ENCODE measurements at places on chromosomes 16 and 17.

DNA sequence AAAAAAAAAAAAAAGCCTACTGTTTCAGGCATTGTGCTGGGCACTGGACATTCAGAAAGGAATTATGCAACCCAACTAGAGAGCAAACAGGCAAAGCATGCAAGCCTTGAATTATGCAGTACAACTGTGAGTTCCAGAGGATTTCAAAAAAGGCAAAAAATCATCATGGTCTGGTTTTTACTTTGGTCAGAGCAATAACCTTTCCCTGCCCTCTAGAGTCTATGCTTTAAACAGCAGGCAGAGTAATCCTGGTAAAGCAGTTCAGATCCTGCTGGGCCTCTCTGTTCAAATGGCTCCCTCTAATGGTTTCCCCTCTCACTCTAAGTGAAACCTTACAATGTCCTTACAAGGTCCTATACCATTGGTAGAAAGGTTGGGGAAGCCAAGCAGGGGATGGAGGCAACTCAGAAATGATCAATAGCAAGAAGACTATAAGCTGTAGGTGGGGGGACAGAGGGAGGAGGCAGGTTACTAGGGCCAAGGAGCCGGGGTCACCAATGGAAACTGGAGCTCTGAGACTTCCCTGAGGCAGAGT lies 4.6 kb upstream of the TAF15 start:
- DNase-seq: peak; percentile 94

GRCh38 chr16:64910356-64910755 lies 211.5 kb downstream of the CDH11 start:
- peak; percentile 90 for DNase-seq

DNA sequence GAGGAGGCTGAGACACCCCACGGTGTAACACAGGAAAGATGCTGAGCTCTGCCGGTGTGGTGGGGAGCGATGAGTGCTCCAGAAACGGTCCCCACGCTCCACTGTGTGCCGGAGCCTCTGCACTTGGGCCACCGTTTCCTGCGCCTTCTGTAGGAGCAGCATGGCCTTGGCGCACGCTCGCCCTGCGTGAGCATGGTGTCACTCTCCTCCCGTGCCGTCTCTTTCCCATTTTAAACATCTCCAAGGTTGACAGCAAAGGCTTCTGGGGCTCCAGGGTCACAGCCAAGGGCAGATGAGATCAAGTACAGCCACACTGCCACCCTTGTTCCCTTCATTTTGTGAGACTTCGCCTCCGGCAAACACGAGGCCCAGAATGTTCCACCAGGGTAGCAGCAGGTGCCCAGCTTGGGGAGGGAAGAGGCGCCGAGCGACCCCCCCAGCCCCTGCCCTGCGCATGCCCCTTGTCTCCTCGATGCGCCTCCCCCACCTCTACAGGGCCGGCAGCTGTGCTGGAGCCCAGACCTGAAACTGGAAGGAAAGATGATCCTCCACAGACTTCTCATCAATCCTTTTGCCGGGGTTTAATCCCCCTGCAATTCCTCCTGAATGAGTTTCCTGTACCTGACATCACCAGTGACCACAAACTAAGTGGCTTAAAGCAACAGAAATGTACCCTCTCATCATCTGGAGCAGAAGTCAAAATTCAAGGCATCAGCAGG lies 19.9 kb upstream of the OSGIN1 start:
- no peak for DNase-seq

GRCh38 chr16:83268169-83268568 lies 539.6 kb upstream of the HSBP1 start:
- no peak for DNase-seq

DNA sequence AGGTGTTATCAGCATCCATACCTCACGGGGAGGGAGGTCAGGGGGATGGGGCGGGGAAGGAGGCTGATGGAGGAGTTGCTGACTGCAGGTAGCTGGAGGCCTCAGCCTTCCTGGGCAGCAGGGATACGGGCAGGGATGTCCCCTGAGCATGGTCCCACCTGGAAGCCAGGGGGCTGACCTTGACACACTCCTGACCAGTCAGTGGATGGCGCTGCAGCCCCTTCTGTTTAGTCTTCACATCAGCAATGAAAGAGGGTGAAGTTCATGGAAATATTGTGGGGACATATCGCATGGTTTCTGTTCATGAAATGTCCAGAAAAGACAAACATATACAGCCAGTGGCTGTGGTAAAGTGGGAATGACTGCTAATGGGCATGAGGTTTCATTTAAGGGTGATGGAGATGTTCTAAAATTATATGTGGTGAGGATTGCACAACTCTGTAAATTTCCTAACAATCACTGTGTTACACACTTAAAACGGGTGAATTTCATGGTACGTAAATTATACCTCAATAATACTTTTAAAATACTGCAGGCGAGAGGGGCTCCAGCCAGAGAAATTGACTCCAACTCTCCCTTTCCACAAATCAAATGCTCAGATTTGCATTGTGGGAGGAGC lies 489.6 kb downstream of the CDH13 start:
- no peak for DNase-seq

DNA sequence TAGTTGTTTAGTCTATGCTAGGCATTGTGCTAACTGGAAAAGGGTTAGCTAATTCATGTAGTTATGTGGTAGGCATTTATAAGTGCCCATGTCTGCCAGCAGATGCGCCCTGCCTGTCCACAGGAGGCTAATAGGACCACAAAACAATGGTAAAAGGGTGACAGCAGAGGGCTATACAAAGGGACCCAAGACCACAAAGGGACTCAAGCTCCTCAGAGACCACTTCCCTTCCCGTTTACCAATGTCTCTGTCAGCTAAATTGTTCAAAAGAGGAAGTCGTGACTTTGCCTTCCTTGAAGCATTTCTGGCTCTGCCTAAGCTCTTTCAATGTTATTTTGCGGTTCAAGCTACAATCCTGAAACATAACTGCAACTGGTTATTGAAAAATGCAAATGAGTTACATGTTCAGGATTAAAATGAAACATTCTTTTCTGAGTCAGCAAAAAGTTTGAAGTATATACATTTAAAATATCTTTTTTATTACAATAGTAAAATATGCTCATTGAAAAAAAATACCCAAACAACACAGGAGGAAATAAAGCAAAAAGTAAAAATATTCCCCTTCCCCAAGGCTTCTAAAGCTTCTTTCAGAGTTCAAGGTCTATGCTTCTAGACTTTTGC lies 149.2 kb downstream of the MAF start:
- DNase-seq: peak; percentile 33

DNA sequence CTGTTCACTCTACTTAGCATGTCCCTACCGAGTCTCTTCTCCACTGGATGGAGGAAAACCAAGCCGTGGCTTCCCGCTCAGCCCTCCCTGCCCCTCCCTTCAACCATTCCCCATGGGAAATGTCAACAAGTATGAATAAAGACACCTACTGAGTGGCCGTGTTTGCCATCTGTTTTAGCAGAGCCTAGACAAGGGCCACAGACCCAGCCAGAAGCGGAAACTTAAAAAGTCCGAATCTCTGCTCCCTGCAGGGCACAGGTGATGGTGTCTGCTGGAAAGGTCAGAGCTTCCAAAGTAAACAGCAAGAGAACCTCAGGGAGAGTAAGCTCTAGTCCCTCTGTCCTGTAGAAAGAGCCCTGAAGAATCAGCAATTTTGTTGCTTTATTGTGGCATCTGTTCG lies 2.8 kb upstream of the LPCAT2 start:
- DNase-seq: no peak

GRCh38 chr16:81567987-81568748 lies 123.6 kb downstream of the CMIP start:
- no peak for DNase-seq

GRCh38 chr16:67346341-67346740 lies 19.7 kb downstream of the LRRC36 start:
- no peak for DNase-seq

GRCh38 chr17:17076066-17076465 lies 33.8 kb downstream of the MPRIP start:
- DNase-seq: no peak

DNA sequence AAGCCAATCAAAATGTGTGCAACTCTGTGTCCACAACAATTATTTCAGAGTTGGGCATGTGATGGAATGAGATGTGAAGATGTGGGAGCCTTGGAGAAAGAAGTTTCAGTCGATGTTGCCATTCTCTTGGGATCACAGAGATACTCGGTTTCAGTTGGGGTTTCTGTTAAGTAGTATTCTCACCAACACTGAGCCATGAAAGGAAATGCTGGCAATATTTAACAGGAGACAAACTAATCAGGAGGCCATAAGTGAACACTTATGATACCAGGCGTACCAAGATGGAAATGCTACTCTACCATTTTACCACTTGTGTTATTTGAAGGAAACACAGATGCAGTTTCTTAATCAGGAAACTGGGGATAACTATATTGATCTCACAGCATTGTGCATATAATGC lies 53.3 kb upstream of the NUDT7 start:
- DNase-seq: no peak

DNA sequence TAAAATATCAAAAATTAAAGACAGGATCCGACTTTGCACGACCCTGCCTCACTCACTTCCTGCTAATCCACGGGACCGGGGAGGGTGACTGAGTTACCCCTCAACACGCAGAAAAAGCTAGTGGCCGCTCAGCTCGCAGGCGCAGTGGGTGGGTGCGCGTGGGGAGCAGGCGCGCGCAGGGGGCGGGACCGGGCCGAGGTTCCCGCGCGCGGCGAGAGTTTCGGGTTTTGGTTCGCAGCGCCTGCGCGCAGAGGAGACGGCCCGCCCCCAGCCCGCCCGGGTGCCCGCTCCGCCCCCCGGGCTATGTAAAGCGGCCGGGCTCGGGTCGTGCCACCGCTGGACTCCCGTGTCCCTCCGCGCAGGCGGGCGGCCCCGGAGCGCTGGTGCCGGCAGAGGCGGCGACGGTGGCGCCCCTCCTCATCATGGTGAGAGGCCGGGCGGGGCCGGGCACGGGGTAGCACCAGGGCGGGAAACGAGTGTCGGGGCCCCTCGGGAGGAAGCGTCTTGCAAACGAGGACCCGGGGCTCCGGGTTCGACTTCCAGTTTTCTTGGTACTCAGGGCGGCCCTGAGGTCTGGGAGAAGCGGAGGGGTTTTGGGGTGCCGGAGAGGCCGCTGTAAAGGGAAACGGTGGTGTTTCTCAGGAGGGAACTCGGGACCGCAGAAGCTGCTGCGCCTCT lies at the start of gene CNP:
TSS of gene CNP (plus strand) at position 333 of the 678 bp plus-strand sequence. CDS start at position 423, 90 bp downstream.
- peak; percentile 96 for DNase-seq

DNA sequence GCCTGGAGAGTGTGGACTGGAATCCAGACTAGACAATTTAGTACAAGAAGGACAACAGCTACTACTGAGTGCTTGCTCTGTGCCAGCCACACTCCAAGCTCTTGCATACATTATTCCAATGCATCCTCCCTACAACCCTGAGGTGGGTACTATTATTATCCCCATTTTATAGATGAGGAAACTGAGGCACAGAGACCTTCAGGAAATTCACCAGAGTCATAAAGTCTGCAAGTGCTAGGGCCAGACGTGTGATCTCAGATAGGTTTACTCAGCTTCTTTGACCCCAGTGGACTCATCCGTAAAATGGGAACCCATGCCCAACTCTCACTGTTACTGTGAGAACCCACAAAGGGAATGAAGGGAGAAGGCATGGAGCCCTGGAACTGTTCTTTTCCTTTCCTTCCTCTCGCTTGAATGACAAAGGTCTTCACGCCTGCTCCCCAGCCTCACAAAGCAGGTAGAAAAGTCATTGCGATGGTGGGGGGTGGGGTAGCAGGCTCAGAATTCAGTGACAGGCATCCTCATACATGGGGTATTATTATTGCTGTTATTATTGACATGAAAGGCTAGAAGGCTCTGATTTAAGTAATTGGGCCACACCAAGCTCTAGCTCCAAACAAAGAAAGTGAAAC lies 160.0 kb downstream of the ZNF423 start:
- DNase-seq: no peak

- DNase-seq: no peak
Observed at GRCh38 chr16:85629326-85629725, 16.2 kb downstream of the GSE1 start.

DNA sequence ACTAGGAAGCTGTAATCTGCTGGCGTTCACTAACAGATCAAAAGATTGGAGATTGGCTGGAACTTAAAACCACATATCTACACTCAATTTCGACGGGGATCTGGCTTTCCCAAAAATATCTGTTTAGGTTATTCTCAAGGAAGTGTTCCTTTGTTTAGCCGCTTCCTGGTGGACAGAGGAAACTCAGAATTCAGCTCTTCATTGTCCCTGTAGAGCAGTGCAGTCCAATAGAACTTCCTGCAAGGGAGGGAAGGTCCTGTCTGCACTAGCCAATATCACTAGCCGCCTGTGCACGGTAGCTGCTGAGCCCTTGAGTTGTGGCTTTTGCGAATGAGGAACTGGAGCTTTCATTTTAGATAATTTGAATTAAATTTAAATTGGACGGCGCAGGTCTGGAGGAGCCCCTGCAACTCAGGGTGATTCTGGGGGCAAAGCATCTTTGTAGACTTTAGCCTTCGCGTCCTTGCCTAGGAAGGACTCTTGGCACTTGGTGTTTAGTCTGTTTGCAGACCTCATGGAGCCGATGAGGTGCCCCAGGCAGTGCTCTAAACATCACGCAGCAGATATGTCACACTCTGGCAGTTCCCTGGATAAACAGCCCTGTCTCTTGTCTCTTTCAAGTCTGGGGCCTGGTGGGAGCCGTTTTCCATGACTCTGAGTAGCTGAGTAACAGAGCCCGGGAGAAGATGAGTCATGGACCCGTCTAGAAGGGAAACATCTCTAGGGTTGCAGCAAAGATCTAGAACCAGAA lies 122.2 kb downstream of the CCDC182 start:
- peak; percentile 33 for DNase-seq

DNA sequence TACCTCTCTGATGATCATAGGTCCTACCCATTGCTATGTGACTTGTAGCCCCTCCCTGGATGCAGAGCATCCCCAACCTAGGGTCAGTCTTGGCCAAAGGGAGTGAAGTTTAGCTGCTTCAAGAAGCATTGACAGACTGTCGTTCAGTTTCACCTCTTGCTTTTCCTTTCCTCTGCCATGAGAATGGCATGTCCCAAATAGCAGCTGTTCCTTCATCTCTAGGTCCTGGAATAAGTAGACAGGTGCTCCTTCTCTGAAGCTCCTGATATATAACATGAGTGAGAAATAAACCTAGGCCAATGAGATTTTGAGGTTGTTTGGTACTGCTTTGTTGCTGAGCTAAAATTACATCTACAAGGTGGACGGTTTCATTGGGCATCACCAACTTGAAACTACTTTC lies 204.5 kb upstream of the CACNG5 start:
- DNase-seq: no peak

DNA sequence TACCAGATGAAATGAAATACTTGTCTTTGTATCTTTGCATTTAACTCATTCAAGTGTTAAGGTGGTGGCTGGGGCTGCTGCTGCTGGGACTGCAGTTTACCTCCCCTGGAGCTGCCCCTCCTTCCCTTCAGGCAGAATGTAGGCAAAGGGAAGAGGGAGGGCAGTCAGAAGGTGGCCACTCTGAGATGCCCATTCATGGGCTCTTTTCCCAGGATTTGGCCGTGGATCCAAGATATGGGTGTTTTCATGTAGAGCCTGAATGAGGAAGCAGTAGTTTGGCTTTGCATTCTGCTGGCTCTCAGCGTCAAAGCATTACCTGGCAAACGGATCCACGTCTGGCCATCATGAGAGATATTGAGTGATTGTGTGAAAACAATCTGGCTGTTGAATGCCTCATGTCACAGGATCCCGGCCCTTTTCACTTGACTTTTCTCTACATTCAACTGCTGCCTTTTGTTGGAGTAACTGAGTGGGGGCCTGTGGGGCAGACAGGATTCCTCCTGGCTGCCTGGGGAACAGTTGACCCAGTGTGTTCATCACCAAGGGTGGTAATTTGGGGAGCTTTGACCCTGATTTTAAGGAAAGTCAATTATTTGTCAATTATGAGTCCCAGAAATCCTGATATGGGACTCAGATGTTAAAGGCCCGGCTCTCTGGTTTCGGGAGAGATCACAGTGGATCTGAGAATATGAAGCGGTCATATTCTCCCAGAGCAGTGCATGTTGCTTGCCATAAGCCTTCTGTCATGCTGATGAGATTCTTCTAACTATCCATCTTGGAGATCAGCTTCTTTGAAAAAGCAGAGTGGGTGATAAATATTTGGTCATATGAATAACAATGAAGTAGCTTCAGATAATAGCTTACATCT lies 236.8 kb downstream of the IRX3 start:
- no peak for DNase-seq
